HFF-Myc (cell line): ENCODE measurements at places on chromosomes 1 and 21.
A peak's percentile ranks its signal among the peaks of the same experiment; 100 is the strongest.

GRCh38 chr1:161021165-161021969 lies 415 bp upstream of the F11R start:
- no peak for DNase-seq

DNA sequence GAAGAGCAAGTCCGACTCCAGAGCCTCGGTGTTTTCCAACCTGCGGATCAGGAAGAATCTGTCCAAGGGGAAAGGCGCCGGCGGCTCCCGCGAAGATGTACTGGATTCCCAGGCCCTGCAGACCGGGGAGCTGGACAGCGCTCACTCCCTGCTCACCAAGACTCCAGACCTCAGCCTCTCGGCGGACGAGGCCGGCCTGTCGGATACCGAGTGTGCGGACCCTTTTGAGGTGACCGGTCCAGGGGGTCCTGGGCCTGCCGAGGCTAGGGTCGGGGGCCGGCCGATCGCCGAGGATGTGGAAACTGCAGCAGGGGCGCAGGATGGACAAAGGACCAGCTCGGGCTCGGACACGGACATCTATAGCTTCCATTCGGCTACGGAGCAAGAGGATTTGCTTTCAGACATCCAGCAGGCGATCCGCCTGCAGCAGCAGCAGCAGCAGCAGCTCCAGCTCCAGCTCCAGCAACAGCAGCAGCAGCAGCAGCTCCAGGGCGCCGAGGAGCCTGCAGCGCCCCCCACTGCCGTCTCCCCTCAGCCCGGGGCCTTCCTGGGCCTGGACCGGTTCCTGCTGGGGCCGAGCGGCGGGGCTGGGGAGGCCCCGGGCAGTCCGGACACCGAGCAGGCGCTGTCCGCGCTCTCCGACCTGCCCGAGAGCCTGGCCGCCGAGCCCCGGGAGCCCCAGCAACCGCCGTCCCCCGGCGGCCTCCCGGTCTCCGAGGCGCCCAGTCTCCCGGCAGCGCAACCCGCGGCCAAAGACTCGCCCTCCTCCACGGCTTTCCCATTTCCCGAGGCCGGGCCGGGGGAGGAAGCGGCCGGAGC lies 827 bp downstream of the FMN2 start:
- no peak for DNase-seq

GRCh38 chr1:221605569-221605968 lies 136.3 kb downstream of the DUSP10 start:
- DNase-seq, result no peak

- DNase-seq, result no peak
These were observed 63.7 kb upstream of the IGSF5 start for GRCh38 chr21:39681257-39681656.

GRCh38 chr1:226934483-226935237 lies 5.4 kb upstream of the COQ8A start:
- DNase-seq, result no peak

- DNase-seq, result no peak
These were observed 59.8 kb downstream of the CAPN2 start for GRCh38 chr1:223771814-223772770.

- DNase-seq, result no peak
These were observed 2.2 kb downstream of the FOXD2 start for GRCh38 chr1:47439819-47440598.

DNA sequence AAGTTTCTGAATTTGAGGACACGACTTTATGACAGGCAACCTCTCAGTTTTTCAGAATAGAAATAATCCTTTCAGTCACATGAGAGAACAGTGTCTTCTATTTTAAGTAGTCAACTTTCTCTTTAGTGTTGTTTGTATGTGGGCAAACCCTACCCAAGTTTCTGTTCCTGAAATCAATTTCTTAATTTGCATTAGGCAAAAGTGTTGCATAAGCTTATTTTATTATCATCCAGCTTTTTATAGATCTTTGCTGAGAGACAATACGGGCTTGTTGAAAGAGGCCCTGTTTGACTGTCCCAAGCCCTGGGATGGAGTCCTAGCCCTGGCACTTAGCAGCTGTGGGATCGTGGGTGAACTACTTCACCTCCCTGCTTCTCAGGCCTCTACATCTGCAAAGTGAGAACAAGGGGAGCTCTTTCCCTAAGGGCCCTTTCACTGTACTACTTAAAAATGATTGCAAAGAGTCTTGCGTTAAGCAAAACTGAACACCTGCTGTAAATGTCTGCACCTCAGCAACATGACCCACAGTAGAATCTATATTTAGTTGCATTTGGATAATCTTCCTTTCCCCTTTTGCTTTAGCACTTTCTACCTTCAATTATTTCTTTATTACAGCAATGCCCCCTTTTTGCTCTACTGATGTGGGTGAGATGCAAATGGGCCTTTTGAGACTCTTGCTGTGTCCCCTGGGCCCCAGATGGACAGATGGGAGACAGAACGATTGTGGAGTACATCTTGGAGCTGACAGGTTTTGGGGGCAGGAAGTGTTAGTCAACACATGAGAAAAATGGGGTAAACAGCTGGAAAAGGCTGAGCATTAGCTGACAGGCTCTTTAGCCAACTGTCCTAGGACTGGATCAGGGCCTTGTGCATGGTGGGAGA lies 41.0 kb upstream of the SCAF4 start:
- DNase-seq, result no peak

GRCh38 chr1:223887747-223888418 lies 42.1 kb upstream of the TP53BP2 start:
- DNase-seq, result peak; percentile 69

DNA sequence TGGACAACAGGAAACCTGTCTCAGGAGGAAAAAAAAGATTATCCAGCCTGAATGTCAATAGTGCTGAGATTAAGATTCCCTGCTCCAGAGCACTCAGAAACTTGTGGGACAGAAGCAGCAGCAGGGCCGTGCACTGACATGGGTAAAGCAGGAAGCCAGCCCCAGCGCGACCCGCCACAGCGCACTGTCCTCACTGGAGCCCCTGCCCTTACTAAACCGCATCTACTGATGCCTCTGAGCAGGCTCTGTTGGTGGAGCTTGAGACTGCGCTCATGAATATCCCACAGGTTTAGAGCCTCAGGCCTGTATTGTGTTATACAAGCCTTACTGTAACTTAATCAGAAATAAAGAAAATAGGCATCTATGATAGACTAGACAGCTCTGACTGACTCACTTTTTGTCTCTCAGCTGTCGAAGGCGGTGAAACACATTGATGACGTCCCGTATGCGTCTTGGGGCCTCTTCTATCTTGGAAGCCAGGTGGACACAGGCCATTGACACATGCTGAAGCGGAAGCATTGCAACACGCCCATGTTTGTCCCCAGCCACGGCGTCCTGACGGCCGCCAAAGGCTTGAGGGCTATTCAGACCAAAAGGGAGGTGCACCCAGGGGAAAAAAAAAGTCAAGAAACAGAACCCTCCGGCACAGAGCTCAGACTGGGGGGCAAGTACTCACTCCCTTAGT lies 1.2 kb downstream of the CCNL2 start:
- no peak for DNase-seq

GRCh38 chr1:194159941-194160340 lies 973.5 kb upstream of the B3GALT2 start:
- DNase-seq, result no peak

DNA sequence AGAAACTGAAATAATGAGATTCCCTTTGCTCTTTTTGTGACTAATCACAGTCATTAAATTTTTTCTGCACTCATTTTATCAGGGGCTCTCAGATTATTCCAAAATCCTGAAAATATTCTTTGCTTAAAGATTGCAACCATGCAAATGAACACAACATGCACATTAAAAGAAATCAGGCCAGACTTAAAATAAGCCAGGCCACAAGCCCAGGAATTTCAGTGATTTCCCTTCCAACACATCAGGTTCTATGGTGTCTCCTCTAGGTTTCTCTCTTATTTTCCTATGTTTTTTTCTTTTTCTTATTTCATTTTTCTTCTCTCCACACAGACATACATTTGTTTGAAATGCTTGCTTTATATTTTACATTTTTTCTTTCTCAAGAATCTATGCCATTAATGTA lies 65.3 kb downstream of the NIBAN1 start:
- DNase-seq, result no peak

- no peak for DNase-seq
These were observed 259.8 kb upstream of the CAMK1G start for GRCh38 chr1:209323743-209324142.

DNA sequence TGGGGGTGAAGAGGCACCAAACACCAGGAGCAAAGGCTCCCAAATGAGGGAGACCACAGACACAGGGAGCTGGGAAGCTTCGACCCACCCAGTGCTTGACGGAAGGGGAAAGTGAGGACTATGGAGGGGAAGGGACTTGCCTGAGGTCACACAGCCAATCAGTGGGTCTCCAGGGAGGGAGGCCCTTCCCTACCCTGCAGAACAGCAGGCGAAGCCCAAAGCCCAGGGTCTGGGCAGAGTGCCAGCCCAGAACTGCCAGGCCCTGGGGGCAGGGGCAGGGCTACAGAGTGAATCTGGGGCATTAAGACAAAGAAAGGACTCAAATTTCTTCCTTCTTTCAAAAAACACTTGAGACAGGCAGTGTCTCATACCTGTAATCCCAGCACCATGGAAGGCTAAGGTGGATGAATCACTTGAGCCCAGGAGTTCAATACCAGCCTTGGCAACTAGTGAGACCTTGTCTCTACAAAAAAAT lies 45.5 kb upstream of the ECE1 start:
- DNase-seq, result no peak

DNA sequence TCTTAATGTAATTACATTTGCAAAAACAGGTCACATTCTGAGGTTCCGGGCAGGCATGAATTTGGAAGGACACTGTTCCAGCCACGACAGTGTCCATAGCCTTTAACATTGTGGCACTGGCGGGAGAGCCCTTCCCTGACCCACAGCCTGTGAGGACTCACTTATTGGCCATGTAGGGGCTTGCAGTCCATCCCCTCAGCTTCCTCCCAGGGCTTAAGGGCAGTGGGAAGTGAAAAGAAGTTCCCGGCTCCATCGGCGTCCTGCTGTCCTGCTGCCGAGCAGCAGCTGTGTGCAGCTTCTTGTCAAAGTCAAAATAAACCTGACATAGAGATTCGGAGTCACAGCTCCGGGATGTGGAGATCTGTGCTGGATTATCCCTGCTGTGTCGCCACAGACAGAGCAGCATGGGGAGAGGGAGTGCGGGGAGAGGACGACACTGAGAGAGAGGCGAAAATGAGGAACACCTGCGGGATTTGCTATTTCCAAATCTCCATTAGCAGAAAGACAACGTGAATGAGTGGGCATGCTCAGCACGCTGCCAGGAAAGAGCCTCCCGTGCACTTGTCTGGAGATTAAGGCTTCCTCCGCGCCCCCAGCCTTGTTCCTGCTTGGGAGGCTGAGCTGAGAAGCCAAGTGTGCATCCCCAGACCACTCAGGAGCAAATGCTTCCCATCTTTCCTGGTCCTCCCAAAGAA lies 260.3 kb downstream of the ASTN1 start:
- DNase-seq, result no peak

GRCh38 chr1:53255031-53255430 lies 16.7 kb upstream of the MAGOH start:
- DNase-seq, result no peak

DNA sequence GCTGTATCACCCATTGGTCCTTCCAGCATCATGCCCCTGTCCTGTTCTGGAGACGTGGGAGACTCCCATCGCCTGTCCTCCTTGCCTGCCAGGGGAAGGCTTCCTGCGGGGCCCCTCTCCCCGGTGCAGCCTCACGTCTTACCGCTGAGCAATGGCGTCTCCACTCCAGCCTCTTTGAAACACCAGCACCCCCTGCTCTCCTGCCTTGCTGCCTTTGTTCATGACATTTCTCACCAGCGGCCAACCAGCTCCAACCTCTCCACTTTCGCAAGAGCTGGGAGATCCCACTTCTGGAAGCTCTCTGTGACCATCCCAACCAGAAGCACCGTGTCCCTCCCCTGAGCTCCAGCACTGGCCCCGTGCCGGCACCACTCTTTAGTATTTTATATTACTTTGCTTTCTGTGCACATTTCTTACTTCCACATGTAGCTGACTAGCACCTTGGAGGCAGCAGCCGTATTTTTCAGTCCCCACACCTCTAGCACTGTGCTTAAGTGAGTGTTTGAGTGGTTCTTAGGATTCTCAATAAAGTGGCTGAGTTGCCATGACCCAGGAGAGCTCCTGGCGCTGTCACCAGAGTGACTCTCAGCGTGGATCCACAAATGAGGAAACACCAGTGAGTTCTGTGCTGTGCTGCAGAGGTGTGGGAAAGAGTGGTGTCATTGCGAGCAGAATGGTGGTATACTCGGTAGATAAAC lies 83.5 kb downstream of the ATP5PO start:
- no peak for DNase-seq

- DNase-seq, result no peak
These were observed 126.5 kb downstream of the ADSS2 start for GRCh38 chr1:244325056-244325758.

GRCh38 chr1:81594206-81594605 lies 206.5 kb upstream of the ADGRL2 start:
- no peak for DNase-seq

DNA sequence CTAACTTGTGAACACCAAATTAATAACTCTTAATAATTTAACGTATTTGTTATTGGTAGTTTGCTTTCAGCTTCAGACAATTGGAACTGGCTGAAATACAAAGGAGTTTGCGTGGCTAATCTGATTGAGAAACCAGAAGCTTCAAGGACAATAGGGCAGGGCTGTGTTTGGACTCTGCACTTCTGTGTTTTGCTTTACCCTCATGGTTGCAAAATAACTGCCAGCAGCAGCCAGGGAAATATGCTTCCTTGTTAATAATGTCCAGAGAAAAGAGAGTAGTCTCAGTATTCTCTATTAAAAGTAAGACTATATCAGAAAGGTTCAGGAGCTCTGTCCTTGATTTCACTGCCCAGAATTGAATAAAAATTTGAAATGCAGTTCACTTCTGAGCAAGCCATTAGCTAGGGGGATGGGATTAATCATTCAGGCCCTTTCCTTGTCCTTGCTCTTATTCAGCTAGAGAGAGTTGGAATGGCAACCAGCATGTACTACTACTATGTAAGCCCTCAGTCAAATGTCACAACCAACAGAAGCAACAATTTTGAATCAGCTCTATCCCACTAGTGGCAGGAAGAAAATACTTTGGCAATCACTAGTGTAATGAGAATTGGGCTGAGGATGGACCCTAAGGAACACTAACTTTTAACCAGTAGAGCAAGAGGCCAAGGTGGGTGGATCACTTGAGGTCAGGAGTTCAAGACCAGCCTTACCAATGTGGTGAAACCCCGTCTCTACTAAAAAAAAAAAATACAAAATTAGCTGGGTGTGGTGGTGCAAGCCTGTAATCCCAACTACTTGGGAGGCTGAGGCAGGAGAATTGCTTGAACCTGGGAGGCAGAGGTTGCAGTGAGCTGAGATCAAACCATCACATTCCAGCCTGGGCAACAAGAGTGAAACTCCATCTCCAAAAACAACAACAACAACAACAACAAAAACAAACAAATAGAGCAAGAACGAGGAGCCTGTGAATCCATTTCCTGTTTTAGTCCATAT lies 76.8 kb downstream of the POU2F1 start:
- no peak for DNase-seq

DNA sequence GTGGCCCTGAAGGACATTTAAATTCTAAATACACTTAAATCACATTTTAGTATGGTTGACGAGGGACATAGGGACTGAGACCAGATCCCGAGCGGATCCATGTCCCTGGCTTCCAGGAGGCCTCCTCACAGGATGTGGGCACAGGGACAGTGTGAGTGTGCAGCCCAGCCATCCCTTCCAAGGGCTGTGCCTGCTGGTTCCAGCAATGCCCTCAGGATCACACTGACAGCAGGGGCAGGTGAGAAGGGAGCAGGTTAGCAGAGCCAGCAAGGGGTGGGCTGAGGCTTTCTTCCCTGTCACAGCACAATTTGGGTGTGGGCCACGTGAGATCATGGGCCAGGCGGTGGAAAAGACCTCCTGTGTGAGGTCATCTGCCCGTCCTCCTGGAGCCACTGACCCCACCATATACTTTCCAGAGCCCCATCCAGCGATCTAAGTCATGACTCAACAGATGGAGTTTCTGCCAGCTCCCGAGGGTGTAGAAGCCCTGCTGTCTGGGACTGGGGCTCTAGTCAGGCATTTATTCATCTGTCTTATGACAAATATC lies 37.0 kb upstream of the PRSS38 start:
- DNase-seq, result no peak
